HL-60 (cell line): ENCODE measurements at places on chromosomes 13 and 19.

- no peak for DNase-seq
Observed at GRCh38 chr13:28531845-28532387, 37.0 kb upstream of the FLT1 start.

- no peak for DNase-seq
Observed at GRCh38 chr13:25882466-25883357, 169.1 kb downstream of the SHISA2 start.

- DNase-seq: no peak
Observed at GRCh38 chr13:111116856-111117255, 1.7 kb downstream of the ARHGEF7 start.

GRCh38 chr13:112750570-112750969, 60.7 kb downstream of the ATP11A start:
- no peak for DNase-seq

- DNase-seq: no peak
Observed at GRCh38 chr13:110330491-110331011, 23.5 kb downstream of the COL4A2 start.

- DNase-seq: no peak
Observed at GRCh38 chr19:47241919-47242577, 11.0 kb upstream of the BBC3 start.

GRCh38 chr13:99969453-99969918, 2.1 kb downstream of the ZIC5 start:
- no peak for DNase-seq

- DNase-seq: no peak
Observed at GRCh38 chr13:30618186-30618929, 638 bp downstream of the USPL1 start.

- no peak for DNase-seq
Observed at GRCh38 chr13:74070513-74070912, 63.7 kb downstream of the KLF12 start.

DNA sequence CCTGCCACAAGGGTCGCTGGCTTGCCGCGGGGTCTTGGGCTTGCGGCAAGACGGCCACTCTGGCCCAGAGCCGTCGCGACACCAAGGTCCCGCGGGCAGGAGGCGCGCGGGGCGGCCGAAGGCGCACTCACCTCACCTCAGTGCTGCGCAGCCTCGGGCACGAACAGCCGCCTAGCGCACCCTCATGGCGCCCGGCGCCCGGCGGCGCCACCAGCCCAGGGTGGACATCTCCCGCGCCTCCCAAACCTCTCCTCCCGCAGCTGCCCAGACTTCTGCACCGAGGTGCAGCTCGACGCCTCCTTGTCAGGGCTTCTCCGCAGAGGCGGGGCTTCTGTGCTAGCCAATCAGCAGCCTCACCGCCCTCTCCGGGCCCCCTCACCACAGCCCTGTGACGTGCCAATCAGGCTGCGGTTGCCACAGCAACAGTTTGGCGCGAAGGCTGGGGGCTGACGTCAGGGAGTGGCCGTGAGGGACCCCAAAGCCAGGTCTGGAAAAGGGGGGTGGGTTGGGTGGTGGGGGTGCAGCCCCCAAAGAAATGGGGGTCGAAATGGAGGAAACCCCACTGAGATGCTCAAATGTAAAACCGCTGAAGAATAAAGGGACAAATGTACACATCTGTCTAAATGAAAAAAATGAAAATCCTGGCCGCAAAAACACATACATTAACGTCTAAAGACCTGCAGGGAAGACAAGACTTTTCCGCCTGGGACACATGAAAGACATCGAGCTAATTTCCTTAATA, at the start of the genes PEG3 and ZIM2:
Gene PEG3 (minus strand): TSS at position 276 of the 742 bp plus-strand sequence. CDS start 16,071 bp downstream, outside the sequence.
Gene ZIM2 (minus strand): TSS at position 276 of the 742 bp plus-strand sequence. CDS start 16,449 bp downstream, outside the sequence.
- DNase-seq: no peak

DNA sequence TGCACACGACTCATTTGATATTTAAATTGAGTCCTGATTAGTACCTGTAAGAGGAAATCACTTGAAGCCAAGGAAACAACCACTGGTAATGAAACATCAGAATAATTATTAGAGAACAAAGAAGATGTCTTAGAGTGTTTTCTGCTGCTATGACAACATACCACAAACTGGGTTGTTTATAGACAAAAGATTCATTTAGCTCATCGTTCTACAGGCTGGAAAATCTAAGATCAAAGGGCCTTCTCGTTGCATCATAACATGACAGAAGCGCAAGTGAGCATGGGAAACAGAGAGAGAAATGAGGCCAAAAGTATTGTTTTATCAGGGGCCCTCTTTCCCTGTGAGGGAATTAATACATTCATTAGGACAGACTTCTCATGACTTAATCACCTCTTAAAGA, 1024.0 kb upstream of the PCDH9 start:
- no peak for DNase-seq

GRCh38 chr13:92842145-92842544, 384.5 kb upstream of the GPC6 start:
- DNase-seq: no peak

DNA sequence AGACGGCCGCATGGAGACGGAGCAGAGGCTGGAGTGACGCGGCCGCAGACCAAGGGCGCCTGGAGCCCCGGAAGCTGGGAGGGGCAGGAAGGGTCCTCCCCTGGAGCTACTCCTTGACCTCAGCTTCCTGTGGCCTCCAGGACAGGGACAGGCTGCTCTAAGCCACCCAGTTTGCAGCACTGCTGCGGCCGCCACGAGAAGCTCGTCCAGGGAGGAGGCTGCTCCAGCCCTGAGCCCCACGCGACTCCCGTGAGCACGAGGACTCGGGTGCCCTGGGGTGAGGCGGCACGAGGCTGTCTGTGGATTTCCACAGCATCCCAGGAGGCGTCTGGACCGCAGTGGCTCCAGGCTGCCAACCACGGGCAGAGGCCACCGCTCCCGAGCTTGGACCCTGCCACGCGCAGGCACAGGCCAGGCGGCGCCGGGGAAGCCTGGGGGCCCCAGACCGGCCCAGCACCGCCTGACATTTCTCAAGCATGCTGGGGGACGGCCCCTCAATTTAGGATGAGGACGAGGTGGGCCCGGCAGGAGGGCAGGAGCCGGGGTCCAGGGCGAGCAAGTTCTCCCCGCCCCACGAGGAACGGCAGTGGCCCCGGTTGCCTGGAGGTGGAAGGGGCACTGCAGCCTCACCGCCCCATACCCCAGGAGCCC, 10.7 kb downstream of the SBNO2 start:
- DNase-seq: no peak

DNA sequence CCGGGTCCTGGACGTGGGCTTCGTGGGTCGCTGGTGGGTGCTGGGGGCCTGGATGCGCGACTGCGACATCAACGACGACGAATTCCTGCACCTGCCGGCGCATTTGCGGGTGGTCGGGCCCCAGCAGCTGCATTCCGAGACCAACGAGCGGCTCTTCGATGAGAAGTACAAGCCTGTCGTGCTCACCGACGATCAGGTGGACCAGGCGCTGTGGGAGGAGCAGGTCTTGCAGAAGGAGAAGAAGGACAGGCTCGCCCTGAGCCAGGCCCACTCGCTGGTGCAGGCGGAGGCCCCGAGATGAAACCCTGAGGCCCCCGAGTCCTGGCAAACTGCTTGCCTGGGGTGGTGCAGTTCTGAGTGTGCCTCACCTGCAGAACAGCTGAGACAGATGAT, 787 bp downstream of the TIMM29 start:
- DNase-seq: peak; percentile 36

DNA sequence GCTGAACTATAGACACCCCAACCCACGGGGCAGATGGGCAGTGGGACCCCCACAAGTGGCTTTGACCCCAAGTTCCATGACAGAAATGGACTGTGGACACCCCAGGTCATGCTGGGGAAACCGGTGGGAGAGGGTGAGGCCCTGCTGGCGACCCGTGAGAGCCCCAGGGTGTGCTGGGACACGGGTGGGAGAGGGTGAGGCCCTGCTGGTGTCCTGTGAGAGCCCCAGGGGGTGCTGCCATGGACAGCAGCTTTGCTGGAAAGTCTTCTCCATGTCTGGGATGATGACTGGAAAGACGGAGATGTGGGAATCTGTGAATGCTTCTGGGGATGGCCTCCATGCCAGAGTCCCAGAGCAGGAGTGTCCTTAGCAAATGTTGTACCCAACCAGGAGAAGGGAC, 148.4 kb downstream of the URI1 start:
- DNase-seq: no peak

DNA sequence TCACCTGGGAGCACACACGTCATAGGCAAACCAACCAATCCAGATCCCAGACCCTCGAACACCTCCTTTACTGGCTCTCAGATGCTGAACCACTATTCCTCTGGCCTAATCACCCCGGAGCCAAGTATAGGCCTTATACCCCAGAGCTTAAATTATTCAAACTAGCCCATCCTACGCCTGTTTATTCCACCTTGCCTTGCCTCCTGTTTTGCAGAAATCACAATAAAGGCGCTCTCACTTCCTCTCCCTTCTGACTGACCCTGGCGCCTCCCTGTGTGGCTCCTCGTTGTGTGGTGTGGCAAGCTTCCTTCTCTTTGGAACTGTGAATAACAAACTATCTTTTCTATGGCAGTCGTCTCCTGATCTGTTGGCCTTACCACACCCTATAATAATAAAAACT, 354.9 kb downstream of the ENOX1 start:
- DNase-seq: no peak

- peak; percentile 26 for DNase-seq
Observed at GRCh38 chr13:97849305-97849704, 104.2 kb upstream of the IPO5 start.

DNA sequence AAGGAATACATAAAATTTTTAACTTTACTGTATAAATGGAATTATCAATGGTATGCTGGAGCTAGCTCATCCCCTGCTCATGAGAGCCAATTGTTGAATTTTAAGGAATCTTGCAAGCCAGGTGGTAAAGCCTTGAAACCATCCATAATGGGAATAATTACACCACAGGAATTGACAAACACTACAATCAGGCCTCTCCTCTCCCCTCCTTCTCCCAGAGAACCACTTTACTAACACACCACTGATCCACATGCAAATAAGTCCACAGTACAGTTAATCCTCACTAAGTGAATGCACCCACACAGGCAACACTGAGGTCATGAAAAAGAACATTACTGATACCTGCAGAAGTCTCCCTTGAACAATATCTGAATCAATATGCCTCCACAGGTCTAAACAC, 140.5 kb downstream of the KLF12 start:
- DNase-seq: no peak
